ENCODE measurements at places on chromosomes 6 and 20.

DNA sequence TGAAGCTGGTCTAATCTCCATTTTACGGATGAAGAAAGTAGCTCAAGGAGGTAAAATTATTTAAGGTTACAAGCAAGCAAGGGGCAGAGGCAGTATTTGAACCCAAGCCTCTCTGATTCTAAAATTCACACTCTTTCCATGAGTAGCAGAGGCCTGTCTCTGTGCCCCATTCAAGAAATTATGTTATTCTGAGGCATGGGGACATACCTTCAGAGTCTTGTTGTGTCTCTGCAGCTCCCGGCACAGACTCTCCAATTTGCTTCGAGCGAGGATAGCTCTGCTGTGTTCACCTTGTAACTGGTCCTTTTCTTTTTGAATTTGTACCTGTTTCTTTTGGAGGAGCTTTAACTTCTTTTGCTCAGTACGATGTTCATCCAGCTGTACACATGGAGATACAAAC, 21.5 kb downstream of the TXLNB start:
- no peak for DNase-seq

GRCh38 chr6:56758553-56758952, 115.9 kb upstream of the DST start:
- no peak for DNase-seq

DNA sequence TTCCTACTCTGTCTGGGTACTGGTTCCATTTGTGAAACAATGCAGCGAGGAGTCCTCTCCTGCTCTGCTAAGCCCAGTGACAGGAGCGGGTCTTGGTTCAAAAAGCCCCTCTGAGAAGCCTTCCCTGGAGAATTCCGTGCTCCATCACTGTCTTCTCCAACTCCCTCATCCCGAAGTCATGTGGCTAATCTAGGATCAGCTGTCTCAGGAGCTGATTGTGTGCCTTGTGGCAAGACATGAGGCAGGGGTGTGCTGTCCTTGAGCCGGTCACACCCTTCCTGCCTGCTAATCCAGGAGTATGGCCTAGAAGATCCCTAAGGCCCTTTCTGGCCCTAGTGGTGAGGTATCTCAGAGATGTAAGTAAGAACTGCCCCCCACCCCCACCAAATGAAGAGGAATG, 72.0 kb downstream of the EFCAB8 start:
- no peak for DNase-seq

DNA sequence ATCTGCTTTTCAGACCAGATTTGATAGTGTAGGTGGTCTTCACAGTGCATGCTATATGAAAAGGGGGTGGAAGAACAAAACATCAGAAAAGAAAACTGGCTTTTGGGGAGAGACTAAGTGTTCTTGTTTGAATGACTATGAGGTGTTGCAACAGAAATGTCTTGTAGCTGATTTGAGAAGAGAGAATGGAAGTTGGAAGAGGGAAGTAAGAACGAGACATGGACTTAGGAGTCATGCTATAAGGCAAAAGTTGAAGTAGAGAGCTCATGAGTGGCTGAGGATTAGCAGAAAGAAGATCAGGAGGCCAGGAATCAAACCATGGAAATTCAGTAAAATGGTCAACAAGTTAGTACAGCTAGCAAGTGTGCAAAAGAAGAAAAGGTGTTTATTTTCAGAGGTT, 32.1 kb downstream of the FNDC1 start:
- DNase-seq = no peak

- DNase-seq = no peak
Measured at GRCh38 chr6:138849791-138850190, 53.9 kb downstream of the ECT2L start.
